NCI-H226 (cell line): ENCODE measurements at places on chromosomes 7 and 10.
A peak's percentile ranks its signal among the peaks of the same experiment; 100 is the strongest.

DNA sequence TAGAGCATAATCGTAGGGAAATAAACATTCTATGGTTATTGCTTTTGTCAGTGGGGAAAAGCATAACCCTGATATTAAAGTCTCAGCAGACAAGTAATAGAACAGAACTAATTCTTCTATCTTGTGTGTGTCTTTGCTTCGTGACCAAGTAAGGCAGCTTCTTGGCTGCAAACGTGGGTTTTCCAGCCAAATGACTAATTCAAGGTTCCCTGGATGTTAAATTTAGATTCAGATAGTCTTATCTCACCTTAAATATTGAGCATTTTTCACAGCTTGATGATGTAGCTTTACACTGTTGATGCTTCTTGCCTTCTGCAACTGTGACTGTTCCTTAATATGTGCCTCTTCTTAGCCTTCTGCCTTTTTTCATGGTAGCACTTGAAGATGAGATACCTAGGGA lies 113.0 kb downstream of the EXOC4 start:
- peak; percentile 68 for DNase-seq

GRCh38 chr10:26468700-26469099 lies 30.6 kb downstream of the APBB1IP start:
- no peak for DNase-seq

DNA sequence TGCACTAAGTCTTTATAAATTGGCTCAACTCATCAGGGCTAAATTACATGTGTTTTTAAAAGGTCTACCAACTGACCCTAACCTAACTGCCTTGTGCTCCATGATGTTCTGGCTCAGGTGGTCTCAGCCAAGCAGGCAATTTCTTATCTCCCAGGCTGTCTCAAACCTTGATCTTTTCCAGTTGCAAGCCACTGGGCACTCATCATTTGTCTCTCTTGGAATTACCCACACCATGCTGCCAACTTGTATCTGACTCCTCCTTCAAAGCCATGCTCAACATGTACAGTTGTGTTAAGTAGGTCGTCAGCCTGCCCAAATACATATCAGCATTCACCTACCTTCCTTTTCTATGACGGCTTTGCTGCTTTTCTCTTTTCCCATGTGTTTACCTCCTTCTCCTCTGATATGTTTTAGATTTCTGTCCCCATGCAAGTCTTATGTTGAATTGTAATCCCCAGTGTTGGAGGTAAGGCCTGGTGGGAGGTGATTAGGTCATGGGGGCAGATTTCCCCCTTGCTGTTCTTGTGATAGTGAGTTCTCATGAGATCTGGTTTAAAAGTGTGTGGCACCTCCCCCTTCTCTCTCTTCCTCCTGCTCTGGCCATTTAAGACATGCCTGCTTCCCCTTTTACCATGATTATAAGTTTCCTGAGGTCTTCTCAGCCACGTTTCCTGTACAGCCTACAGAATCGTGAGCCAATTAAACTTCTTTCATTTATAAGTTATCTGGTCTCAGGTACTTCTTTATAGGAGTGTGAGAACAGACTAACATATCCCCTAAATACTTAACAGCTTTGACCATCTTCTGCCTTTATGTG lies 130.0 kb downstream of the ELAPOR2 start:
- DNase-seq, result no peak

- DNase-seq, result no peak
These were observed 49.9 kb downstream of the PTEN start for GRCh38 chr10:87913156-87913921.

- DNase-seq, result no peak
These were observed 77.1 kb upstream of the UNC5B start for GRCh38 chr10:71135236-71135635.

DNA sequence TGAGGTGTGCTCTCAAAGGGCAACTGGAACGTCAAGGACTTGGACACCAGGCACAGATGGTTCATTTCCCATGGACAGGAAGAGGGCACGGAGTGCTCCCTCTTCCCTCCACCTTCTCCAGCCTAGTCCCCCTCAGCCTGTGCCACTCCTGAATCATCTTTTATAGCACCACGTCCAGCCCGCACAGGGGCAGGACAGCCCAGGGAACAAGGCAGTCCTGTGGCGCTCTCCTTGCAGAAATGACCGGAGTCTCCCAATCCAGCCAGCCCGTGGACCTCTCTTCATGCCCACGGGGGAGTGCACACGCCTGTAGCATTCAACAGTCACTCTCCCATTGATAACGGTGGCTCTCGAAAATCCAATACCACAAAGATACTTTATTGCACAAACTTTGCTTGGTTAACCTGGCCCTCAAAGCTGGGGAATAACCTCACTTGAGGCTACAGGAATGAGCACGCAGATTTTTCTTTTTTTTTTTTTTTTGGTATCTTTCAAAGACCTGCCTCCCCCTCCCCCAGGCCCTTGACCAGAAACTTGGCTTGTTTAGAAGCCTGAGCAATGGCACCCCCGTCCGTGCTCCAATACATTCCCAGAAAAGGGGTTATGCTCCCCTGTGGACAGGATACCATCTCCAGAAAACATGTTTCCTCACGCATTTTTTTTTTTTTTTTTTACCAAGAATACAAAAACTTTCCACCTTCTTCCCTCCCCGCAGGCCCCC lies 733 bp downstream of the PRKCQ start:
- no peak for DNase-seq

GRCh38 chr10:18607503-18608378 lies 43.6 kb downstream of the NSUN6 start:
- peak; percentile 54 for DNase-seq

DNA sequence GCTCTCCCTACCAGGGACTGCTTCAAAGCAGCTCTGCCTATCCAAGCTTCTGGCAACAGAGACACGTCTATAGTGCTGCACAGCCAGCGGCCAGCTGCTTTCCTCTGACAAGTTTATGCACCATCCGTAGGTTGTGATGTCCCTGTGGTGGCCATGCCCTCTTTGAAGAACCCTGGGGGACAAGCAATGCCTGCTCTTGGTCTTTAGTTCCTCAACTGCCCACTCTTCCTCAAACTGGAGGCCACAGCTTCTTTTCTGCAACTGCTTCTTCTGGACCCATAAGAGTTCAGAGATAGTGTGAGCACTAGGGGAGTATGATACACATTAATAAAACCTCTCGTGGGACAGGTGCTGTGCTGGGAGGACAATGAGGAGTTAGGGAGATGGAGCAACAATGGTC lies 164.9 kb downstream of the ELMO1 start:
- no peak for DNase-seq

DNA sequence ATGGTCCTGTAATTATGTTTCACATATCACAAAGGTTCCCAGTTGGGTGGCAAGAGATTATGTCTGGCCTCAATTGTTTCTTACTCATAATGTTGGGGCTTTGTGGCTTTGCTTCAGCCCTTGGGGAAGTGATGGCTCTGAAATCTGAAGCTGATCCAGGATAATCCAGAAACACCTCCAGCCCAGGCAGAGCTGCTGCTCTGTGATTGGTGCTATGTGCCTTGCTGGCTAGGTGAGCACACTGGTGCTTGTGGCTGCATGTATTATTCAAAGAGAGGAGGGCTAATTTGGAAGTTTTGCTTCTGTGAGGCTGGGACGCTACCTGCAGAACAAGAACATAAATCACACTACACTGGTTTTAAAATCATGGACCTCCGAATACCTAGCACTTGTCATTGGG lies 346.6 kb upstream of the MGMT start:
- DNase-seq, result no peak

DNA sequence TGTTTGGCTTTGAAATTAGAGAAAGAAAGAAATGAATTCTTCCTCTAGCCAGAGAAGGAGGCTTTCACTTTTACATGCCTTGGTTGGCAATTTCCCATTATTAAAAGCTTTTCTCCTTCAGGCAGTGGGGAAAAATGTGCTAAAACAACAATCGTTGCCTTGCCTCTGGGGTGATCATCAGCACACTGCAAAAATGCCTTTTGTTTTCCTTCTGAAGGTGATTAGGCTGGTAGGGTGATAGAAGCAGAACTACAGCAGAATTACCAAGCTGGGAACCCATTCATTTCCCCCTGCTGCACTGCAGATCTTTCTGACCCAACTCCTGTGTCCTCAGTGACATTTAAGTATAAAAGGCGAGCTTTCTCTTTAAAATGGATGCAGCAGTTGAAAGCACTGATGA lies 22.2 kb downstream of the ANK3 start:
- DNase-seq, result no peak
